Inflammatory macrophage treated with lipopolysaccharide for 4 hours (primary cell): ENCODE measurements at places on chromosomes 11 and 22.

- DNase-seq, result no peak
These were observed 1.9 kb downstream of the NEAT1 start for GRCh38 chr11:65424205-65425104.

DNA sequence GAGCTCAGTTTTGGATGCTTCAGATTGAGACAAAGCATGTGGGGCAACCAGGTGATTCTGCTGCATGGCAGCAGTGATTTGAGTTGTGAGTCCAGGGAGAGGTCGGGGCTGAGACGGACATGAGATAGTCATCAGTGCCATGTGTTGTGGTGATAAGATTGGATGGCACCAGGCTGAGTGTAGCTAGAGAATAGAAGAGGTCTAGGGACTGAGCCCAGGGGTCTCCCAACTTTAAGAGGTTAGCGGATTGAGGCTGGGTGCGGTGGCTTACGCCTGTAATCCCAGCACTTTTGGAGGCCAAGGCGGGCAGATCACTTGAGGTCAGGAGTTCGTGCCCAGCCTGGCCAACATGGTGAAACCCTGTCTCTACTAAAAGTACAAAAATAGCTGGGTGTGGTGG lies 6.3 kb upstream of the CTSD start:
- DNase-seq, result no peak

- no peak for DNase-seq
These were observed 1077.3 kb downstream of the TBC1D22A start for GRCh38 chr22:47839595-47840227.

GRCh38 chr11:29553990-29554389 lies 462.8 kb downstream of the KCNA4 start:
- DNase-seq, result no peak

DNA sequence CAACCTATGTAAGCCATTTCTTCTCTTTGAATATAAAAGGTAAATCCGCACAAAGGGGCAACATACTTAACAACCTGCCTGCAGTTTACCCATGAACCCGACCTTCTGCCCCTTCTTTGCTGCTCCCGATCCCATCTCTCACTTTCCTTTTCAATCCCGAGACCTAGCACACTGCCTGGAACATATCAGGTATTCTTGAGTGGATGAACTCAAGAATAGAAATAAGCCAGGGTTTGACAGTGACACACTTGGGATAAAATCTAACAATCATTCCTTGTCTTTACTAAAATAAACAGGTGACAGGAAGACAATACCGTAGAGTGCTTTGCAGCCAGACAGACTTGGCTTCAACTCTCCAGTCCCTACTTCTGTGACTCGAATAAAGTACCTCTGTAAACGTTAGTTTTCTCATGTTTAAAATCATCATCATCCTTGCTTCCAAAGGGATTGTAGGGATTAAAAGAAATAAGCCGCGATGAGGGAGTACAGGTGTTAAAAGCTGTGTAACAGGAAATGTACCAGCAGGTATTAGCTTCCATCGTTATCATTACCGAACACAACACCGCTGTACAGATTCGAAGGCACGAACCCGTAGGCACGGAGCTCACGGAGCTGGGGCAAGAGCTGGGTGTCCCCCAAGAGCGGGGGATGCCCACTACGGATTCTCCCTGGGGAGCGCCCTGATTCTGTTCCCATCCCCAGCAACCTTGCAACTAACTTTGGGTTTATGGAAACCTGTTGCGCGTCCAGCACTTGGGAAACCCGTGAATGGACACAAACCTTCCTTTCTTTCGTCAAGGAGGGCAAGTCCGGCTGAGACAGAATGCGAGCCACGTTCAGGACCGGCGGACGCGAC lies 720 bp downstream of the UFD1 start:
- DNase-seq, result no peak

GRCh38 chr11:124865181-124865901 lies at the start of gene ROBO3:
TSS of gene ROBO3 (plus strand) at chr11:124865432. CDS start at chr11:124865578, 146 bp downstream.
- no peak for DNase-seq

DNA sequence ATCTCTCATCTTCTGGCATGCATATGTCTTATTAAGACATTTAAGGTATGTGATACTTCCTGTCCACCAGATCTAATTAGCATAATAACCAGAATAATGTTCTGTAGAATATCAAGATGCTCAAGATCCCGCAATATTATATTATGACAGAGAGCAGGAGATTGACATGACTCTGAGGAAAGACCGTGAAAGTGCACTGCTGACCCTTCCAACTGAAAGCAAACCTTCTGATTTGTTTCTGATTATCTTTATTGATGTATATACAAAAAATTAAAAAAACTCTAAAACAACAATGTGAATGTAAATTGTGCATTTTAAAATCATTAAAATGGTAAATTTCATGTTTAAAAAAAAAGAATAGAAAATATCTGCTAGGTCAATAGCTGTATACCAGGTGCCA lies 184.4 kb upstream of the TMEM45B start:
- no peak for DNase-seq

DNA sequence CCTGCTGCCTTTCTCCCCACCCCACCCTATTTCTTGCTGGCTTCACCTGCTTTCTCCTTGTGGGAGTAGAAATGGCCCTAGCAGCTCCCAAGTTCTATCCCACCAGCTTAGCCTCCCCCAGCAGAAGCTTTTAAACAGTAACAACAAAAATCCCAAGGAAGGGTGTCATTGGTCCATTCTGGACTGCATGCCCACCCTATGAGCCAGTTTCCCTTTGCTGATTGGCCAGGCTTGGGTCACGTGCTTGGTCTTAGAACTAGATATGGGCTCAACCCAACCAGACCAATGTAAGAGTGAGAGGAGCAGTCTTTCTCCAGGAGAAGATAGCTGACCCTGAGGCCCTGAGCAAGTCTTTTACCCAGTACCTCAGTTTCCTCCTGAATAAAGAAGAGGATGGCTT lies 2.3 kb downstream of the MTFP1 start:
- no peak for DNase-seq

GRCh38 chr11:129749141-129749540 lies 66.5 kb upstream of the TMEM45B start:
- DNase-seq, result no peak

DNA sequence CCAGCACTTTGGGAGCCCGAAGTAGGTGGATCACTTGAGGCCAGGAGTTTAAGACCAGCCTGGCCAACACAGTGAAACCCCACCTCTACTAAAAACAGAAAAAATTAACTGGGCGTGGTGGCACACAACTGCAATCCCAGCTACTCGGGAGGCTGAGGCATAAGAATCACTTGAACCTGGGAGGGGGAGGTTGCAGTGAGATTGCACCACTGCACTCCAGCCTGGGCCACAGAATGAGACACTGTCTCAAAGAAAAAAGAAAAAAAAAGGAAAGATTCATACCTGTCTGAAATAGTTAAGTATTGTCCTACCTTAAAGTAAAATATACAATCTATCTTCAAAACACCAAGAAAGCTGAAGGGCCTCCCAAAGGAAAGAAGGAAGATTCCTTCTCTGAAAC lies 20.1 kb downstream of the RBFOX2 start:
- no peak for DNase-seq

- DNase-seq, result no peak
These were observed 995.1 kb downstream of the BRD1 start for GRCh38 chr22:48832592-48832991.

GRCh38 chr11:122202951-122203456 lies 87.0 kb upstream of the BLID start:
- DNase-seq, result peak; percentile 47

DNA sequence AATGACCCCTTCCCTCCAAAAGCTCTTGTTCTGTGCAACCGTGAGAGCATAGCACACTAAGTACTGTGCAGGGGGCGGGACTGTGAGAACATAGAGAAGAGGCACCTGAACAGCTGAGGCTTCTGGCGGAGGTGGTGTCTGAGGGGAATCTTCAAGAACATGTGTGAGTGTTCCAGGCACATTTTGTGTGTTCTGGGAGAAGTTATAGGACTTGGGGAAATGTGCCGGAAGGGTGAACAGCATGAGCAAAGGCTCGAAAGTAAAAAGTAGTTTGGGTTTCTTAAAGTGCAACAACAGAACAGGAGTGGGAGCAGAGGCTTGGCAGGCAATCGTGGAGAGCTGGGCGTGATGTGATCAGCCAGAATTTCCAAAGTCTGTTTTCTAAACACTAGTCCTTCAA lies 12.4 kb upstream of the SYN3 start:
- no peak for DNase-seq

- peak; percentile 22 for DNase-seq
These were observed 26.6 kb downstream of the ATG16L2 start for GRCh38 chr11:72840780-72841179.

GRCh38 chr22:24043958-24044357 lies 32.9 kb downstream of the CABIN1 start:
- DNase-seq, result peak; percentile 97

DNA sequence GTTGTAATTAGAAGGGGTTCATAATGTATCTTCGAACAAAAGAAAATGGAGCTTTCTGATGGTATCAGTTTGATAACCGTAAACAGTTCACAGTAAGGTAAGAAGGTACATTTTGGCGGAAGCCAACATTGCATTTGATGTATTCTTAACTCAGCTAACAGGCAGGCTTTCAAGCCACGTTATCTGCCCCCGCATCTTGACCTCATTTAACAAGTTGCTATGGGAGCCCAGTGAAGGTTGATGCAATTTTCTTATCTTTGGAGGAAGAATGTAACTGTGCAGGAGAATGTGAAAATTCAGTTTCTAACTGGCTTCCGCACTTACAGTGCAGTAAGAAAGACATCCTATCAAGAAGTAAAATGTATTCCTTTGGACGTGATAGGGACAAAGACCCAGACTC lies 110.6 kb downstream of the ETS1 start:
- no peak for DNase-seq

DNA sequence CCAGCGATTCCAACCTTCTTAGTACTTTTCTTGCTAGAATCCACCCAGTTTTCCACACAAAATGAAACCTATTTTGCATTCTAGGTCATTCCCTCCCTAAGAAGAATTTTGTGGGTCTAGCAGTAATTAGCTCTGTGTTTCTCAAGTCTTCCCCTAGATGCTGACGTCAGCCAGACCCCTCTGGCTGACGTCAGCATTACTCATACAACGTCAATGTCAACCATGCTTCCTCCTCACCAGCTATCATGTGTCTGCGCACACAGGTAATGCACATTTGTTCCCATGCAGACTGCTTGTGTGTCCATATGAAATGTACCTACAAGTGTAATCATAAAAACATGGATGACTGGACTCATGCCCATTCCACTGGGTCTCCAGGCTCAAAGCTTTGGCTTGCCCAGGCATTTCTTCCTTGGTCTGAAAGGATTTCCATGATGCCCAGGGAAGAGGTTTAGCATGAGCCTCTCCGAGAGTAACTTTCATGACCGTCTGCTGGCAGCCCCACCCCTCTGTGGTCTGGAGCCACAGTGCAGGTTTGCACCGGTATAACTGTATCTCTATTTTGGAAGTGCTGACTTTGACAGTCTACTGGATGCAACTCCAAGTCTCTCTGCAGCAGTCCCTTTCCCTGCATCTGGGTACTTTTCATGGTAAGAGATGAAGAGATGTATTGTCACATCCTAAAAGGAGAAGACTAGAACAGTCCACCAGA lies 58.6 kb downstream of the DSCAML1 start:
- DNase-seq, result no peak

DNA sequence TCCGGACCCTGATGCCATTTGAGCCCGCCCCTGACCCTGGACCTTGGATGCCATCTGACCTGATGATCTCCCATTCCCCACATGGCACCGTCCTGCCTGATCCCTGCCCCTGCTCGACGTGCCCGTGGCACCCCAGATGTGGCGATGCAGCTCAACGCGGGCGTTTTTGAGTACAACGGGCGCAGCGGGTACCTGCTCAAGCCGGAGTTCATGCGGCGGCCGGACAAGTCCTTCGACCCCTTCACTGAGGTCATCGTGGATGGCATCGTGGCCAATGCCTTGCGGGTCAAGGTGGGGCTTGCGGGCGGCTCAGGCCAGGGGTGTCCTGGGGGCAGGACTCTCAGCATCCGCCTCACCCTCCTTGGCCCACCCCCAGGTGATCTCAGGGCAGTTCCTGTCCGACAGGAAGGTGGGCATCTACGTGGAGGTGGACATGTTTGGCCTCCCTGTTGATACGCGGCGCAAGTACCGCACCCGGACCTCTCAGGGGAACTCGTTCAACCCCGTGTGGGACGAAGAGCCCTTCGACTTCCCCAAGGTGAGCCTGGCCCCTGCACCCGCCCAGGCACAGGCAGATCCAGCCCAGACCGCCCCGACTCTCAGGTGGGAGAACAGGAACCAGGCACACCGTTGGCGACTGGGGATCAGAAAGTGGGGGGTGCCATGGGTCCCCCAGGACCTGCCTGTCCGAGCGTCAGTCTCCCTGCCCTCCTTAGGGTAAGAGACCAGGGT lies 11.1 kb downstream of the PLCB3 start:
- DNase-seq, result no peak

DNA sequence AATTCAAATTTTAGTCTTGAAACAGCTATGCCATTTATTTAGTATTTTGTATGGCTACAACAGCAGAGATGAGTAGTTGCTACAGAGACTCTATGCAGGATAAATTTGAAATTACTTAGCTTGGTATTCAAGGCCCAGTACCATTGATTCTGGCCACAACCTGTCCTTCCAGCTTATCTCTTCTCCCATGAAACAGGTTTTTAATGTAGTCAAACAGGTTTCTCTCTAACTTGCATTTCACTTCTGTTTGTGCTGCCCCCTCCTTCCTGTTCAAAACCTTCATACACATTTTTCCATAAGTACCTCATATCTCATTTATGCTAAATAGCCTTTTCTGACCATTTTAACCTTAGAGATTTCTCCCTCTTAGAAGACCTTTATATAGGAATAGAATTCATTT lies 3.3 kb downstream of the USP47 start:
- DNase-seq, result no peak

GRCh38 chr11:4072668-4073285 lies 21.8 kb upstream of the RRM1 start:
- DNase-seq, result peak; percentile 73

GRCh38 chr11:130711193-130711592 lies 205.1 kb downstream of the SNX19 start:
- DNase-seq, result no peak

DNA sequence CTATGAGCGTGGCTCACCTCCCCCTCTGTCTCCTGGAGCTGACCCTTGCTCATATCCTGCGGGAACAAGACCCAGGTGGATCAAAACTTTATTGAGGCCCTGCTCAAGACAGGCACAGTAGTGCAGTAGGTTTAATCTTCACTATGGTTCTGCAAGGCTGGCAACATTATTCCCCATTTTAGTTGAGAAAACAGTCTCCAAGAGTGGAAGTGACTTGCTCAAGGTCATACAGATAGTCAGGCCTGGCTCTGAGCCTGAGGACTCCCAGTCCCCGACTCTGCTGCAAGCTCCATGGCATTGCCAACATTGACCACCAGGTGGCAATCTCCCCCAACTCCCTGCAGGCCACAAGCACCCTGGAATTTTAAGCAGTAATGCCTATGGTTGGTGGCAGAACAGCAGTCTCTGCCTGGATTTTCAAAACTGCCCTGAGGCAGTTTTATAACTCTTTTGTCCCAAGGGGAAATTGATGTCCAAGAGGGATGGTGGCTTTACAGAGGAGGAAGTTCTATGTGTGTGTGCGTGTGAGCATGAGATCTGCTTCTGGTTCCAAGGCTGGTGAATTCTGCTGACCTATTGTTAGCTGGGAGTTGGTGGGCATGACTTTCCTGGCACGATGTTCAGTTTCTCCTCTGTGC lies 34.1 kb downstream of the NEU3 start:
- DNase-seq, result peak; percentile 74

GRCh38 chr11:75189108-75189507 lies 38.2 kb downstream of the SLCO2B1 start:
- DNase-seq, result peak; percentile 83
